NCI-H748 treated with DMSO at 0.1 percent for 48 hours (cell line): ENCODE measurements at places on chromosomes 11 and 22.
A peak's percentile ranks its signal among the peaks of the same experiment; 100 is the strongest.

DNA sequence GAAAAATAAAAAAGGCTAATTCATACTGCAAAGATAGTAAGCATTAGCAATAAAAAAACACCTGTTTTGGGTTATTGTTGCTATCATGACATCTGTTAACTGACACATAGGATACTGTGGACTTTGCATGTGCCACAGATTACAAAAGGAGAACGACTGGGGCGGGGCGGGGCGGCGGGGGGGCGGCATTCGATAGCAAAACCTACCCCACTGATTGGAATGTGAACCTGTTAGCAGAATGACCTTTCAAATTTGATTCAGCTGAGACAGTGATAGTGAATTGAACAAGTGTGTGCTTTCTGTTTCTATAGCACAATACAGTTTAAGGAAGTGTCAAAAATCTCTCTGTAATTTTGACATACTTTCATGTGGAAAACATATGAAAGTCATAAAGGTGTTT lies 14.9 kb downstream of the MMP20 start:
- DNase-seq = no peak

- no peak for DNase-seq
Measured at GRCh38 chr11:18264035-18264434, 2.0 kb upstream of the SAA1 start.

- DNase-seq = no peak
Measured at GRCh38 chr22:36885474-36885873, 24.7 kb downstream of the NCF4 start.

GRCh38 chr11:21554284-21554683 lies 638.6 kb upstream of the ANO5 start:
- no peak for DNase-seq

DNA sequence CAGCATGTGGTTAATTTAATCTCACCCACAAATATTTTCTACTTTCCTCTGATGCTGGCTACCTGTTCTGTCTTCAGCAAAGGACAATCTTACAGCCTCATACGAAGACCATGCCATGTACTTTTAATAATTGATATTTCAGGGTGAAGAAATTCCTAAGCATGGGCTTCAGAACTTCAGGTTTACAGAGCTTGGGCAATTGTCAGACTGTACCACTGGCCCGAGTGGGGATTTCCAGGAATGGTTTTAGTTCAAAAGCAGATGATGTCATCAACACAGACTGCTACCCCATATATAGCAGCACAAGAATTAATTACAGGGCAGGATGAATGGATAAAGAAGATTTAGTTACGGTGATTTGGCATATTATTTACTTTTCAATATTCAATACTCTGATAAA lies 171.8 kb downstream of the ETS1 start:
- DNase-seq = no peak

GRCh38 chr11:125401746-125402145 lies 94.3 kb downstream of the FEZ1 start:
- DNase-seq = no peak

DNA sequence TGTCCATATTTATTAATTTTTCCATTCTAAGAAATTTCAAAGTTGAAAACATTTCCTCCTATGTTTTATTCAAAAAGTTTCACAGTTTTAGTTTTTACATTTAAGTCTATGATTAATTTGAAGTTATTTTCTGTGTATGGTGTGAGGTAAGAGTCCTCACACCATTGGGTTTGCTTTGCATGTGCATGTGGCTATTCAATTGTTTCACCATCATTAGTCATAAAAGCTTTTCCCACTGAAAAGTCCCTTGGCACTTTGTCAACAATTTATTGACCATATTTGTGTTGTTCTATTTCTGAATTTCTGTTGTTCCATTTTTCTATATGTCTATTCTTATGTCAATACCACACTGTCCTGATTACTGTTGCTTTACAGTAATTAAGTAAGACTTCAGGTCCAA lies 186.5 kb downstream of the KIF18A start:
- no peak for DNase-seq

DNA sequence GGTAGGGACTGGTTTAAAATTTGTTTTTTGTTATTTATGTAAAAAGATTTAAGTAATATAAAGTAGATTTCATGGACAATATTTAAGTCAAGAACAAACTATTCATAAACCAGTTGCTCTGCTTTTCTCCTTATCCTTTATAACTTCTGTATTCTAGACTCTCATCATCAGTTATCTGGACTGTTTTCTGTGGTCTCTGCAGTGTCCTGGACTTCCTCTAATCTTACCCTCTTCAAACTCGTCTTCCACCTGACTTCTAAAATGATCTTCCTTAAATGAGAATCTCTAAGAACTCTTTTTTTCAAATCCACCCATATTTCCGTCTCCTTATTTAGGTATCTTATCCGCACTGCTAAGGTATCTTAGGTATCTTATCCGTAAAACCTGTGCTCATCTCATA lies 8.1 kb downstream of the RRM1 start:
- DNase-seq = no peak

DNA sequence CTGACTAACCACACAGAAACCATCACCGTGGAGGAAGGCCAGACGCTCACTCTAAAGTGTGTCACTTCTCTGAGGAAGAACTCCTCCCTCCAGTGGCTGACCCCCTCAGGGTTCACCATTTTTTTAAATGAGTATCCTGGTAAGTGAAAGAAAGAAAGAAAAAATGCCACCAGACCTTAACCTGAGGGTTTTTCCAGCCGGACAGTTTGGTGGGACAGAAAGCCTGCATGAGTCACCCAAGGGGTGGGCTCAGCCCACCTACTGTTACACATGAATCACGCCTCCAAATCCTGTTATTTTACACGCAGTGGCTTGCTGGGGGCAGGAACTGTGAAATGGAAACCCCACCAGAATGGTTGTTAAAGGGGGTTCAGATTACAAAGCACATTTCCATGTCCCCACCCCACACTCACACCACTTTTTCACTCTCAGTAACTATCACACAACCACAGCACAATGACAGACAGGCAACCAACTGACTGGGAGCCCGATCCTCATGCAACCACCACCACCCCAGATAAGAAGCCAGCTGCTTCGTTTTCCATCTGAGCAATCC lies 11.9 kb downstream of the CRTAM start:
- DNase-seq = no peak

DNA sequence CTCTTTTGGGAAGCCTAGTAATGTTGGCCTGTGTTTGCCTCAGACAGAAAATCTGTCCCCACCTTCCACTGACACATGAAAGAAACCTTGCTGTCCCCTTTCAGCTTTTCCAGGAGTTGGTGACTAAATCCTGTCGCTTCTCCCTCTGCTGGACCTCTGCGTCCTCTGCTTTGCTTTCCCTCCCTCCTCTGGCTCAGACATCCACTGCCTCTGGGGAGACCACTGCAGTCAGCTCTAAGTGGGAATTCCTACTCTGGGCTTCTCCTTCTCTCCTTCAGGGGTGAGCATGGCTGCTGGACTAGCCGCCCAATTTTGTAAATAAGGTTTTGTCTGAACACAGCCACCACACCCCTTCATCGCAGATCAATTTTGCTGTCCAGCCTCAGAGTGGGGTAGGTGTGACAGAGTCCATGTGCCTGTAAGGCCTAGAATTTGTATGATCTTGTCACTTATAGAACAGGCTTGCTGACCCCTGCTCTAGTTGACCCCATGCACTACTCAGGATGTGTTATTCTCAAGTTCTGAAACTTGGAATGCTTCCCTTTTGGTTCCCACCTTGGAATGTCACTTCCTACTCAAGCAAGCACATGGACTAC lies 23.0 kb downstream of the LRRC74B start:
- no peak for DNase-seq

GRCh38 chr11:109752212-109752825 lies 330.3 kb downstream of the C11orf87 start:
- DNase-seq = no peak

DNA sequence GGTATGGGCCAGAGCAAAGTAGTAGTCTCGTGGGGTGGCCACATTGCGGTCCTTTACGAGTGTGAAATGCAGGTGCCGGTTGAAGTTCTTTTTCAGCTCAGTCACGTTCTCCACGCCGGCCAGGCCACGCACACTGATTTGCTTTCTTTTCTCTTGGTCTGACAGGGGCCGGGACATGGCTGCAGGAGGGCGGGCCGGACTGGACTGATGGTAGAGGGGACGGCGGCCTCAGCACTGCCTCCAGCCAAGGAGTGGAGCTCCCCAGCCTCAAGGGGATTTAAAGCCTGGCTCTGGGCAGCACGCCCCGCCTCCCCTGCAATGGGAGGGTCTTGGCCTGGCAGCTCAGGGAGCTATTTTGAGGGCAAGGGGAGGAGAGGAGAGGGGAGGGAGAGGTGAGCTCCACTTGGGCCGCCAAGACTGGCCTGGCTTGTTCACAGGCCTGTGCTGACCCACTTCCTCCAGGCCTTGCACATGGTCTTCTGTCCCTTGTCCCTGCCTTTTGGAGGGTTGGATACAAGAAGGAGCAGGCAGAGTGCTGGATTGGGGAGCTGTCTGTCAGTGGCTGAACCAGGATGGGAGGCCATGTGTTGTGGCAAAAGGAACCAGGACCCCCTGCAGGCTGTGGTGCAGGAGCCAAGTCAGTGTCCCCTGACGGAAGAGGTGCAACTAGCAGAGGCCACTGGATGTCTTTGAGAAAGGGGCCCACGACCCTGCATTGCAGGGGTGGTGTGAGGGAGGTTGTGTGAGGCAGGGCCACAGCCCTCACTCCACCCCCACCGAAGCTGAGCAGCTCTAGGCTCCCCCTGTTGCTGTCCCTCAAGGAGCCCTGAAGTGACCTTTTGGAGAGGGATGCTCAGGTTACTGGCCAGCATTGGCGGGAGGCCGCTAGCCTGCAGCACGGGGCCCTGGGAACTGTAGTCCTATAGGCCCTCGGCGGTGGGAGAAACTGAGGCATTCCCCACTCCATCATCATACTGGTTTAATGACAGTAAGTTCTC lies at the start of gene PYGM:
Gene PYGM (minus strand): TSS at position 253 of the 998 bp plus-strand sequence. CDS start 76 bp downstream, at position 177.
- DNase-seq = no peak

DNA sequence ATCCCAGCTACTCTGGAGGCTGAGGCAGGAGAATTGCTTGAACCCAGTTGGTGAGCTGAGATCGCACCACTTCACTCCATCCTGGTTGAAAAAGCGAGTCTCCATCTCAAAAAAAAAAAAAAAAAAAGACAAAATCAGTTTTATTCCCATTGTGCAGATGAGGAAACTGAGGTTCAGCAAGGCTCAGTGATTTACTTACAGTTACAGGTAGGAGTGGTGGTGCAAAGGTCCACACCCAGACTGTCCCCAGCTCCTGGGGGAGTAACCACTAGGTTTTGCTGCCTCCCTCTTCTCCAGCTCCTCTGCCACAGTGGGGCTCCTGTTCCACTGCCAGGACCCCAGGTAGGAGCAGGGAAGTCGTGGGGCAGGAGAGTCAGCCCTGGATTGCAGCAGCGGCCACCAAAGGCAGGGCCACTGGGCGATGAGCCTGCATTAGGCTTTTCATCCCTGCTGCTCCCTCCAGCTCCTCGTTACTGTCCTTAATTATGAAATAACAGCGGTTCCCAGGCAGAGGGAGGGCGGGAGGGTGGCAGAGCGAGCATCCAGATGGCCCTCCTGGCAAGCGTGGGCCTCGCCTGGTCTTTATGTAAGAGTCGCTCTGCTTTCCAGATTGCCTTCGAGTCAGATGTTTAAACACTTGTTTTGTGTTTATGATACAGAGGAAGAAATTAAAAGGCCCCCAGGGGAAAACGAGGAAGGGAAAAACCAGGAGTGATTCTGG lies 15.5 kb upstream of the RASD2 start:
- DNase-seq = no peak

GRCh38 chr11:14336507-14337503 lies 22.2 kb downstream of the RRAS2 start:
- DNase-seq = no peak

DNA sequence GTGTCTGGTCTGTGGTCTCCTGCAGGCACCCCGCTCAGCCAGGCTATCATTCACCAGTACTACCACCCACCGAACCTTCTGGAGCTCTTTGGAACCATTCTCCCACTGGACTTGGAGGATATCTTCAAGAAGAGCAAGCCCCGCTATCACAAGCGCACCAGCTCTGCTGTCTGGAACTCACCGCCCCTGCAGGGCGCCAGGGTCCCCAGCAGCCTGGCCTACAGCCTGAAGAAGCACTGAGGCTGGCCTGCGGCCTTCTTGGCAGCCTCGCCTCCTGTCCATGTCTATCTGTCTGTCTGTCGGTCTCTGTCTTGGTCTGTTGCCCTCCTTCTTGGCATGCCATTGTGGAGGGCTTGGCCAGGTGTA lies 27.9 kb downstream of the INCENP start:
- DNase-seq = no peak

- no peak for DNase-seq
Measured at GRCh38 chr11:117442869-117443239, 115.2 kb downstream of the CEP164 start.

- no peak for DNase-seq
Measured at GRCh38 chr11:10400856-10401255, 54.2 kb upstream of the AMPD3 start.

DNA sequence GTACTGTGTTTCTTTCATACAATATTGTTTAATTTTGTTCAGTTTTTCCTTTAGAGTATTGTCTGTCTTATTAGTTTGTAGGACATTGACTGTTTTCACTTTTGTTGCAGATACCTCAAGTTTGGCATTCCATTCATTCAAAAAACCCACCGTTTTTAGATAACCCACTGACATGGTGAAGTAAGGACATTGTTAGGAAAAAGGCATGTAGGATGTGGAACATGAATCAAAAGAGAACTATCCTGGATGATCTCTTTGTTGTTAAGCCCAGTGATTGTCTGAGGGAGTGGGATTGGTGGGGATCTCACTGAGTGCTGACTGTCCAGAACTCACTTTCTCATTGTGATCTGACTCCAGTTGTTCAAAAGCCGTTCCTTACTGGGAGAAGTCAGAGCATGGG lies 119.3 kb downstream of the TEAD1 start:
- no peak for DNase-seq

DNA sequence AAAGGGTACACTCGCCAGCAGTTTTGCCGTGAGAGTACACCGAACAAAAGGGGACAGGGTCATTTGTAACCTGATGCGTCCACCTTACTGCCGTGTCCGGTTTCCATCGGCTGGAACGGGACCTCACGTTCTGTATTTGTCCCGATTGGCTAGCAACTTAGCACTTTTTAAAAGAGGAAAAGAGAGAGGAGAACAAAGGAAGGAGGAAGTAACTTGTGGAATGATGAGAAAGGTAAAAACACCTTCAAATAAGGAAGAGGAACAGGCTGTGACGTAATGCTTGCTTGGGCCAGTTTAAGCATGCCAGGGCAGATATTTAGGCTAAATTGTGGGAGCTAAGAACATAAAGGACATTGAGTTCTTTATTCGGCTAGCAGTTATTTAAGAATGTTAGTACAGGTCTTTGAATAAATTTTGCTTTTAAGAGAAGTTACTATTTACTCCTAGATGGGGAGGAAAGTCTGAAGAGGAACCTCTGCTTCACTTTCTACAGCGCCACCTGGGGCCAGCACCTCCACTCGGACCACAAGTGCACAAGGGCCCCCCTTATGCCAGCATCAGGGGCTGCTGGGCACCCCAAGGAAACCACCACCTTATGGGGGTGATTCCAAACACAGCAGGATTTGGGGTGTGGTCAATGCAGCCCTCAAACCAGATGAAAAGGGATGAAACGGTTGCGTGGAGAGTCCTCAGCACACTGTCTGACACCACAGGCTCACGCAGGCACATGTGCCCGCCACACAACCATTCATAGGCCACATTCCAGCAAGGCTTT lies 5.8 kb downstream of the ARSA start:
- DNase-seq = no peak

GRCh38 chr22:22858559-22858937 lies 29.1 kb upstream of the IGLL5 start:
- DNase-seq = no peak

GRCh38 chr11:70587075-70587389 lies 188.7 kb downstream of the CTTN start:
- no peak for DNase-seq

GRCh38 chr11:45332276-45332934 lies 46.3 kb upstream of the SYT13 start:
- DNase-seq = peak; percentile 53

- no peak for DNase-seq
Measured at GRCh38 chr22:30240541-30241417, 5.8 kb downstream of the LIF start.
